ENCODE measurements at places on chromosomes 12 and 14.

DNA sequence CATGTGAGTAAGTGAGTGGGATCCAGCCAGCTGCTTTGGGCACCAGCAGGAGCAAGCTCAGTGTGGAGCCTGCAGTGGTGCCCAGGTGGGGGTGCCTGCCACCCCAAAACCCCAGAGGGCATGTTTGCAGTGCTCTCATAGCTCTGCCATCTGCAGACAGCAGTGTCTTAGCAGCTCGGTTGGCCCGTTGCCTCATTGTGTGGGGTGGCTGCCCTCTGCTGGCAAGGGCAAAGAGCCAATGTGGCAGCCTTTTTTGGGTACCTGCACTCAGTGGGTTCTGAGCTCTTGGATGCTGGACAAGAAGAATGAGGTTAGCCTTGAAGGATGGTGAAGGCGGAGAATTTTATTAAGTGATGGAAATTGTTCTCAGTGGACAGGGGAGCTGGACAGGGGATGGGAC, 52.3 kb downstream of the NEUROD4 start:
- peak; percentile 53 for DNase-seq

DNA sequence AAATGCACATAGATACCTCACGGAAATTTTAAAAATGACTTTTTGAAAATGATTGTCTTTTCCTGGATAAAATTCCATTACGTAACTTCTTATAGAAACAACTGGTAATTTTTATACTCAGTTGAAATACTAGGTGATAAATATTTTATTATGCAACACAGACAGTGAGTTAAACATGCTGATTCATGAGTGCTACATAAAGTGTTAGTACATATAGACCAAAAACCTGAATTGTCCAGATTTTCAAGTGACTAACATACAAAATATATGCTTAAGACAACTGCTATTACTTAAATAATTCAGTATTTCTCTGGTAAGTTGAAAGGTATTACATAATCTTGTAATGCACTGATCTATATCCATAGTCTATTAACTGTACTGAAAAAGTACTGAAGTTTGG, 11.9 kb downstream of the PTPRO start:
- no peak for DNase-seq

DNA sequence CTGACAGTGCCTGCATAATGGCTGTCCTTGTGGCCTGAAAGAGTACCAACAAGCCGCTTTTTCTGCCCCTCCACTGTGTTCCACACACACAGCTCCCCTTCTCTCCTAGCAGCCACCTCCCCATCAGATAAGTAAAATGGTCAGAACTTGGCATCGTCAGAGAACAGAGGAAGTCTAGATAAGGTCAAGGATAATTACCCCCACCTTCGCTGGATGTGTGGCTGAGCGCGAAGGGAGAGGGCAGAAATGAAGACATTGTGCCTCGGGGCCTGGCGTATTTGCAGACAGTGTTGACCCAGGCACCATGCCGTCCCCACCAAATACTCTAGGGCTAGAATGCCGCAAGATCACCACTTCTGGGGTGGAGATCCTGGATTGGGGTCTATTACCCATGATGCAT, 30.6 kb downstream of the FBXO21 start:
- no peak for DNase-seq

DNA sequence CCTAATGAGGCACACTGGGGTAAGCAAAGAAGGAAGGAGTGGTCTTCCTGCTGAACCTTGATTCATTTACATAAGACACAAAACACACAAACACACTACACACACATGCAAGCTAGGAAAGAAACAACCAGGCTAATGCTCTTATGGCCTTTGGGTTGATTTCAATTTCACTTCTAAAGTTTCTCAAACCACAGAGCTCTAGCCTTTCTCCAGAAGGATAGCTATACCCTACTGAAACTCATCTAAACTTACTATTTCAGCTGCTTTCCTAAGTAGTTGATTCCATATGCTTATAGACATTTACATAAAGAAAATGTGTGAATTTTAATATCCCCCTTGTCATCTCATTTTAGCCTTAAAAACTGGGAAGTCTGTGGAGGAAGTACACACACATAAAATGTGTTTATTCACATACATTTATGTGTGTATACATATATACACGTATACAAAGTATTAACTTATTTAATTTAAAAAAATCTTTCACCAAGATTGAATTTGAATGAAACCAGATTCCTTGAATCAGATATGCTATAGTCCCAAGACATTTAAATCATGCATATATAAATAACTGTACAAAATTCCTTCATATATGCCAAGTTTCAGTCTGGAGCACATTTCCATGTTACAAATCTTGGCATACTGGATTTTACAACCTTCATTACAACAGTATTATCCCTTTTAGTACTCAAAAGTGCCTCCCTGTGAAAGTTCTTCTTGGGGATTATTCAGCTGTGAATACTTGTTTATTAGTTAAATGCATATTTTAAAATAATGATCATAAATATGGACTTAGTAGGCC, 231.8 kb upstream of the NPAS3 start:
- DNase-seq: no peak

- no peak for DNase-seq
These were observed 17.2 kb downstream of the TRPV4 start for GRCh38 chr12:109815757-109816617.

DNA sequence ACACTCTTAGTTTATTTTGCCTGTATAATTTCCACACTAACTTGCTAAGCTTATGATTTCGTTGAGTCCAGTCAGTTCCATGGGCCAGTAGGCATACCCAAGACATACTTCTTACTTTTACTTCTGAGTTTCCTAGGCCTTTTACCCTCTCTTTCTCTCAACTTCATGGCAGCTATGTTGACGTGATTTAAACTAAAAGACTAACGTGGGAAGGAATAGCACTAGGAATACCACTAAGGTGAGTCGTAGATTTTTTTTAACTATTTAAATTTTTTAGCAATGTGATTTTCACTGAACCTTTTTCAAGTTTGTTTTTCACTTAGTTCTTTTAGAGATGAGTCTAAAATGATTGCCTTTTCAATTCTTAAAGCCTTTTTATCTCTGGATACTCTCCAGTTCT, 793.5 kb upstream of the NOVA1 start:
- DNase-seq: no peak

DNA sequence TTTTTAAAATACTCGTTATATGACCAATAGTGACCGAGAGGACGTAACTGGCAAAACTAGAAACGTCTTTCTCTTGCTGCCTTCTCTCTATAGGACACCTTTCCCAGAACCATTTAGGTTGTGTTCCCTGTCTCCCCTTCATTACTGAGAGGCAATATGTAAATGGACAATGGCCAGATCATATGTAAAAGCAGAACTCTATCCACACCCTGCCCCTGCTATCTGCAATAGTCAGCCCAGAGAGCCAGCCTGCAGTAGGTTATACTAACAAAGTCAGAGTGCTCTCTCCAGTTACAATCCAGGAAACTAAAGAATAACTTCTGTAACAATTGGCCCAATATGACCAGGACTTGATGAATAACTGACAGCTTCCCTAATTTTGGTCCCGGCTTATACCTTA, 216.8 kb downstream of the ANO6 start:
- no peak for DNase-seq

GRCh38 chr12:45726603-45727300, 2.8 kb upstream of the ARID2 start:
- DNase-seq: no peak

GRCh38 chr14:104983231-104983721, 2.3 kb upstream of the CLBA1 start:
- DNase-seq: no peak

GRCh38 chr12:27592548-27592947, 68.5 kb downstream of the PPFIBP1 start:
- DNase-seq: no peak

DNA sequence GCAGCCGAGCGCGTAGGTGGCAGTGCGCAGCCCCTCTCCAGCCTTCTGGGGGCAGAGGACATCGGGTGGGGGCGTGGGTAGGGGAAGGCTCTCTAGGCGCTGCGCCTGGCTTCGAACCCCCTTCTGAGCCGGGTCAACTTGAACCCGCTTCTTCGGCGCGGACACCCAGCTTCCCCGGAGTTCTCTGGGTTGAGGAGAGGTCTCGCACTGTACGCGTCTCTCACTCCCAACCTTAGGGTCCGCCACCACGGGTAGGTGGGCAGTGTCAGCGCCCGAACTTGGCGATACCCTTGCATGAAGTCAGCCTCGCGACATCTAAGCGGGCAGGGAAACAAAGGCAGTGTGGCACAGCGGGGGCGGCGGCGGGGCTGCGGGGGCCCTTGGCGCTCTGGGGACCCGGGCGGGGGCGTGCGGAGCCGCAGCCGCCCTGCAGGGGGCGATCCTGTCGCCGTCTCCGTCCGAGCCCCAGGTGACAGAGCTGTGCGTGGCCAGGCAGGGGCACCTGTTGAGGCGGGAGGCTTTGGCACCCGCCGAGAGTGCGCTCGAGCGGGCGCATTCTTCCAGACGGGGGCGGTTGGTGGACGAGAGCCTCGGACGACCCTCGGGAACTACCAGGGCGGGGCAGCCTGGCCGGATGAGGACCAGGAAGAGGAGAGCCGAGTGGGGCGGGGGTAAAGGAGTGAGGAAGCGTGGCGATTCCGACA, 1.1 kb downstream of the GALNT16 start:
- DNase-seq: peak; percentile 28

- DNase-seq: no peak
These were observed 29.4 kb upstream of the SNRPF start for GRCh38 chr12:95829395-95829794.

GRCh38 chr14:104677512-104678332, 11.7 kb upstream of the INF2 start:
- DNase-seq: peak; percentile 40

All from stimulated activated CD4-positive, alpha-beta T cell treated with anti-CD3 and anti-CD28 coated beads, TNF-alpha, amount 100 ng/mL, for 1 hour (primary cell).